ENCODE measurements at places on chromosomes 3 and 15.

- peak; percentile 73 for DNase-seq
These were observed 315.5 kb downstream of the FHIT start for GRCh38 chr3:60935709-60936108.

DNA sequence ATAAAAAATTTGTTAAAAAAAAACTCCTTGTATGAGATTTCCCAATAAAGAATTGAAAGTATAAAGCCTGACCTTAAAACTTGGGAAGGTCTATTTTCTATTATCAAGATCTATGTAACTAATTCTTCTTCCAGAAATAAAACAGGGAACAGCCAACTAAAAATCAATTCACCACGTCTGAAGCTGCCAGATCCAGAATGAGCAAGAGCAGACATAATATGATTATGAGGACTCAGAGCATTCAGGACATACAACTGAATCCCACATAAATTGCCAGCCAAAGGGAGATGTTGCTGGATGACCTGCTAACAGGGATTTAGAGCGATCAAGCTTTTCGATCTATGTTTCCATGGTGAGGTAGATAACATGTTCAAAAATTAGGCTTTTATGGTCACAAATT is 1151.3 kb upstream of the CADM2 start:
- DNase-seq: no peak

- peak; percentile 41 for DNase-seq
These were observed 14.3 kb downstream of the RHOA start for GRCh38 chr3:49397470-49397869.

- no peak for DNase-seq
These were observed 33.9 kb downstream of the OSBPL10 start for GRCh38 chr3:31947162-31947561.

DNA sequence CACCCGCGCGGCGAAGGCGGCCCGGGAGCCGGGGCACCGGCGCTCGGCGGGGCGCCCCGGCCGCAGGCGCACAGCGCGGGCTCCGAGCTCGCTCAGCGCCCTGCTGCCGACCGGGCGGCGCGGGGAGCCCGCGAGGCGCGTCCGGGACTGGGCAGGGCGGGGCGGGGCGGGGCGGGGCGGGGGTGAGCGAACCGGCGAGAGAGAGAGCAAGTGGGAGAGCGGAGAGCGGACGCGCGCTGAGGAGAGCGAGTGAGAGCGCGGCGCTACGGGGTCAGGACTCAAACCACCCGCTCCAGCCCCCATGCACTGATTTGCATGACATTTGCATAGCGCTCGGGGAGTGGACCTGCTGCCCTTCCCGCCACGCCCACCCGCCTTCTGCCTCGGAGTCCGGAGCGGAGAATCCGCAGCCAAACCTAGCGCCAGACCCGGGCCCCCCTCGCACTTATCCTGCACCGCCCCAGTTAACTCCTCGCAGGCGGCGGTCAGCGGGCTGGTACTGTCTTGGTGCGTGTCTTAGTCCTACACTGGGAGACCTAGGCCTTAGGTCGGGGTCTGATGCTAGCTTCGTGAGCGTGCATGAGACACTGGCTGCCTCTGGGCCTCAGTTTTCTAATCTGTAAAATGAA is at the start of gene MYLK:
MYLK (minus strand) TSS at position 130 of the 629 bp plus-strand sequence. CDS start 90,491 bp downstream, outside the sequence.
- DNase-seq: peak; percentile 93

- no peak for DNase-seq
These were observed 38.4 kb upstream of the SMAD6 start for GRCh38 chr15:66663664-66664063.

- DNase-seq: no peak
These were observed 198.9 kb downstream of the CPNE4 start for GRCh38 chr3:131835906-131836305.

DNA sequence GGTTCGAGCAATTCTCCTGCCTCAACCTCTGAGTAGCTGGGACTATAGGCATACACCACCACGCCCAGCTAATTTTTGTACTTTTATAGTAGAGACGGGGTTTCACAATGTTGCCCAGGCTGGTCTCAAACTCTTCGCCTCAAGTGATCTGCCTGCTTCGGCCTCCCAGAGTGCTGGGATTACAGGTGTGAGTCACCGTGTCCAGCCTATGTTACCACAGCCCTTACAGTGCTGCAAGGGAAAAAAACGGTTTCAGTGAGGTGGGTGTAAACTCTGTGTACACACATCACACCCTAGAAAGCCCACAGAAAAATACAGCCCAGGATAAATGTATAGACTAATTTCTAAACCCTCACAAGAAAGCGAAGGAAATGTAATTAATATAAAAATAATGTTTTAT is 103.5 kb upstream of the AKAP13 start:
- peak; percentile 35 for DNase-seq

DNA sequence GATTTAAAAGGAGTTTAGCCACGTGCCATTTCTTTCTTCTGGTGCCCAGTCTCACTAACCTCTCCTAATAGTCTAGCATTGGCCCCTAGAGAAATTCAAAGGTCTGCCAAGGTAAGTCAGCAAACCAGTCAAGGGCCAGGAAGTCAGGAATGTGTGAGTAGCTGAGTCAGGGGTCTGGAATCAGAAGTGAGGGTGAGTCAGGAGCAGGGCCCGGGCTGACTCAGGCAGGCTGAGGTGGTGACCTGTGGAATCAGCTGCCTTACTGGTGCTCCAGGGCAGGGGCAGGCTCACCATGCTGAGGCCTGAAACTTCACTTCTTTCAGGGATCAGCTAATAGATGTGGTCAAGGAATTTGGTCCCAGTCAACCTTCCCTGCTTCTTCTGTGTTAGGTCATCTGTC is 105.8 kb upstream of the MYZAP start:
- DNase-seq: peak; percentile 90

- peak; percentile 42 for DNase-seq
These were observed 1.4 kb upstream of the PDHB start for GRCh38 chr3:58434990-58435389.

DNA sequence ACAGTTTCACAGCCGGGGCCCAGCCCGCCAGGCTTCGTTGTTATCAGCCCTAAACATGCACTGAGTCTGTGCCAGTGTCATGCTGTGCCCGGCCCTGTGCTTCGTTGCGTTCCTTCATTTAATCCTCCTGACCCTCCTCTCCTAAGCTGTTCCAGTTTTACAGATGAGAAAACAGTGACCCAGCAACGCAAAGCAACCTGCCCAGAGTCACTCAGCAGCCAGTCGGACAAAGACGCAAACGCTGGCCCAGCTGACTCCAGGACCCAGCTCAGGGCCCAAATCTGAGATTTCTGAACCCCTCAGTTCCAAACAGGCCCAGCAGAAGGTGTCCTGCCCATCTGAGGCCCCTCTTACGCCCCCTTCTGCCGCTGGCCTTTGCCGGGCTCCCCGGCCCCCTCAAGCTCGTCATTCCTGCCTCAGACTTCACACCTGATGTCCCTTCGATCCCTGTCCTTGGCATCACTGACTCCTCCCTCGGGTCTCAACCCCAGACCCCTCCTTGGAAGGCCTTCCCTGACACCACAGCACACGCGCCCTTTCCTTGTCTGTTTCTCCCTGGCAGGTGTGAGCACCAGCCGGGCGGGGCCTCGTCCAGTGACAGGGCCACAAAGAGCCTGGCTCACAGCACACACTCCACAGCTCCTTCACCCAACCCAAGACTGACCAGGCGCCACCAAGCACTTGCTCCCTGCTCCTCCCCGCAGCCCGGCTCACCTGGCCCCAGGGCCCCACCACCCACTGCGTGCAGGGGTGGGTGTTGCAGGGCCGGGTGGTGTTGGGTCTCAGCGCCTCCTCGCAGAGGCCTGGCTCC is 48.1 kb downstream of the ADAMTS7 start:
- DNase-seq: no peak

DNA sequence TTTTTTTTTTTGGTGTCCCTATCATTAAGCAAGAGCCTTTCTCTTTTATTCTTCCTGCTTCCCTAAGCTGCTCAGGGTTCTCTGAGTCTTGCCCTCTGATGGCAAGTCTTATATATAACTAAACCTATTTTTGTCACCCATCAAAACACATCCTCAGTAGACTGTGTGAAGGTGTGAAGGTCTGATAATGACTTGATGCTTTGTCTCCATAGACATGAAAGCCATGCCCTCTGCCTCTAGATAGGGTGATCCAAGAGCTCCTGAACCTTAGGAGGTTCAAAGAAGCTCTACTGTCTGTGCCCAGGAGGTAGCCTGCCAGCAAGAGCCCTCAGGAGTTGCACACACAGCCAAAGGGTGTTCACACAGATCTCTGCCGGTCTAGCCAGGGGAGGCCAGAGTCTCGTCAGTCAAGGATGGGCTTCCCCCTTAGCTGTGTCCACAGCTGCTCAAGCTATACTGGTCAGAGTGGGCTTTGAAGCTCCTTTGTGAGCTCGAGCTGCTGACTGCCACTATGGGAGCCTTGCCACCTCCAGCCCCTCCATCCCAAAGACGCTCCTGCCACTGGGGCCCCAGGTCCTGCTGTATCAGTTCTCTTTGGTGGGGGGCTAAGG is 13.1 kb upstream of the SNX22 start:
- no peak for DNase-seq

GRCh38 chr3:98530676-98531075 is 1.1 kb upstream of the GPR15 start:
- DNase-seq: no peak

- DNase-seq: no peak
These were observed 81.6 kb downstream of the AKAP13 start for GRCh38 chr15:85462029-85462428.

- DNase-seq: no peak
These were observed 5.6 kb downstream of the GABRB3 start for GRCh38 chr15:26767169-26767670.

- peak; percentile 15 for DNase-seq
These were observed 136.9 kb downstream of the NUP210 start for GRCh38 chr3:13282986-13283876.

- no peak for DNase-seq
These were observed 198.2 kb downstream of the SSR3 start for GRCh38 chr3:156356537-156357363.

- peak; percentile 78 for DNase-seq
These were observed 15.5 kb upstream of the THRB start for GRCh38 chr3:24510030-24510648.

- DNase-seq: peak; percentile 88
These were observed 108.0 kb downstream of the CMSS1 start for GRCh38 chr3:99925584-99926230.

- no peak for DNase-seq
These were observed 27.8 kb downstream of the YEATS2 start for GRCh38 chr3:183725387-183725786.

GRCh38 chr3:133489466-133490085 is 83.9 kb upstream of the CDV3 start:
- DNase-seq: peak; percentile 66

DNA sequence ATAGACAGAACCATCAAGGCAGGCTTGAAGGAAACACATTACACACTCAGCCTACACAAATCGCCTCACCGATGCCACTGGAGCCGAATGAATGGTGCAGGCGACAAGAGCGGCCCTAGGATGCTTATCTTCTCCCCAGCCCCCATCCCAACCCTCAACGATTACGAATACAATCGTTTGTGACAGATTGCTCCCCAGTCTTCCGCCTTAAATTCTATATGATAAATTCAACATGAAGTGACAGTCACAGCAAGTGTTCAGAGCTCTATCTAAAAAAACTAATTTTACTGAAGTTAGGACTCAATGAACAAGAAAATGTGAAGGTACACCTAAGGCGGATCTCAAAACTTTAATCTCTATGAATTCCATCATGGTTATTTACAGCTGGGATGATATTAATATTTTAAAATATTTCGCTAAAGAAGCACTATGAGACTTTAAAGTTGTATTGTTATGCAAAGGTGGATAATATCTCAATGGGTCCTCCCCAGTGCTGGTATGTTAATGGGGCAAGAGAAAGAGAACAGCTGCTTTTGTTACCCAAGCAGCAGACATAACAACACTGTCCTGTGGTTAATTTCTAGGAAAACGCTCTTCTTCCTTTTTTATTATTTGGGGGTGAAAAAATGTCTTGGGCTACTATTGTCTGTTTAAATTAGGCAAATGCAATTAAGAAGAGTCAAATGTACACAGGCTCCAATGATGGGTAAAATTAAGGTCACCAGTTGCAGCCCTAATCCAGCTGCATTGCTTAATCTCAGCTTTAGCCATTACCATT is 147.6 kb upstream of the NR2F2 start:
- DNase-seq: no peak

GRCh38 chr3:197298945-197299854 is 788 bp upstream of the DLG1 start:
- DNase-seq: peak; percentile 39

DNA sequence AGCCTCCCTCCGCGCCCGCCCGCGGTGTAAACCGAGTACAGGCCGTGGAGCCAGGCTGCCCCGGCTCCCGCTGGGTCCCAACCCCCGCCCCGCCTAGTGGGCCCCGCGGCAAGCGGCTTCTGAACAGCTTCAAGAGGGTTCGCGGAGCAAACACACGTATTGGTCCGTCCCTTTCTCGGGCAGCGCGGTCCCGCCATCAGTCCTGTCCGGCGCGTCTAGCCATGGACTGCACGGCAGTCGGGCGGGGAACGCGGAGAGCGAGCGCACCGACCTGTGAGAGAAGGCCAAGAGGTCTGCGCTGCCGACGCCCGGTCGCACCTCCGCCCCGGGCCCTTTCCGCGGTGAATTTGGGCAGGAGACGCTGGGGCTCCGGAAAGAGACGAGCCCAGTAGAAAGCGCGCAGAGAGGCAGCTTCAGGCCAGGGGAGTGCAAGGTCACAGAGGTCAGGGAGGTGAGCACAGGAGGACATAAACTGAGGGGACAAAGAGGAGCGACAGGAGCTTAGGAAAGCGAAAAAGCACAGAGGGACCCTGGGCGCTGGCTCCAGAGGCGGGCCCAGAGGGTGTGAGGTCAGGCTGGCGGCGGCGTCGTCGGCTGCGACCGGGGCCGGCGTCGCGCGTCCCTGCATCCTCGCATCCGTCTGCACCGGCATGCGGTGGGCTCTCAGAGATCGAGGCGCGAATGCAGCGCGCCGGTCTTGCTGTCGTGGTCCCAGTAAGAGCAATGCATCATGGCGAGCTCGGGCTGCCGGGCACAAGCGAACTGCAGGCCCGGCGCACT is 1.8 kb downstream of the FOXL2 start:
- DNase-seq: no peak

- DNase-seq: no peak
These were observed 6.5 kb downstream of the RPS17 start for GRCh38 chr15:82533801-82534200.

- DNase-seq: peak; percentile 44
These were observed 43.9 kb upstream of the TRPM1 start for GRCh38 chr15:31145271-31145911.

DNA sequence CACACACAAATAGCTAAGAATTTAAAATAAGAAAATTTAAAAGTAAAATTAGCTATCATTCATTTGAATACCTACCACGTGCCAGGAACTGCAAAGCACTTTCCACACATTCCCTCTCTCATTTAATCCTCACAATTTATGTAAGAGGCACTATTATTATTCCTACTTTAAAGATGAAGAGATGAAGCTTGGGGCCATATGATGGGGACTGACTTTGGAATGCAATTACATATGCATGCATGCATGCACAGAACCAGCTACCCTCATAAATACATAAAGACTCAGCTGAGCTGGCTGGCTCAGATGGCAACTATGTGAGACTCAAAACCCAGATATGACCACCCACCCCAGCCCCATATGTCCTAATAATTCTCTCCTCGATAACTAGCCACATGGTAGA is 31.7 kb upstream of the THUMPD3 start:
- DNase-seq: no peak

GRCh38 chr3:41888368-41889076 is 73.4 kb downstream of the ULK4 start:
- DNase-seq: no peak

GRCh38 chr3:175041369-175041768 is 182.2 kb downstream of the NAALADL2 start:
- peak; percentile 33 for DNase-seq
